G401 (cell line): ENCODE measurements at places on chromosomes 6 and 20. TPM values are rescaled to one million over a fixed set of nuclear protein-coding genes. Genes with fewer than 3 reads are reported as not detected.

The NRN1 gene
- not detected in 2 replicates for total RNA-seq

The ZNF165 gene
- 2.2 and 2.7 TPM in 2 replicates for total RNA-seq

The RAET1G gene
- not detected in 2 replicates for total RNA-seq

The NDUFAF5 gene
- 22.0 and 28.5 TPM in 2 replicates for total RNA-seq

The BANF2 gene
- not detected in 2 replicates for total RNA-seq

The TMEM200A gene
- total RNA-seq, result not detected in 2 replicates

The NKX2-4 gene
- not detected in 2 replicates for total RNA-seq

The SAMD5 gene
- under 0.01 TPM in 1 of 2 replicates, not detected in the other for total RNA-seq

- DNase-seq, result no peak
These were observed 11.2 kb downstream of the ZKSCAN3 start for GRCh38 chr6:28360961-28361360.

- DNase-seq, result no peak
These were observed 26.1 kb upstream of the RIPPLY2 start for GRCh38 chr6:83827050-83827449.

- DNase-seq, result no peak
These were observed 6.8 kb upstream of the ALDH8A1 start for GRCh38 chr6:134956676-134957075.

- peak; percentile 21 for DNase-seq
These were observed 288.1 kb upstream of the PRDM1 start for GRCh38 chr6:105797983-105798453.

DNA sequence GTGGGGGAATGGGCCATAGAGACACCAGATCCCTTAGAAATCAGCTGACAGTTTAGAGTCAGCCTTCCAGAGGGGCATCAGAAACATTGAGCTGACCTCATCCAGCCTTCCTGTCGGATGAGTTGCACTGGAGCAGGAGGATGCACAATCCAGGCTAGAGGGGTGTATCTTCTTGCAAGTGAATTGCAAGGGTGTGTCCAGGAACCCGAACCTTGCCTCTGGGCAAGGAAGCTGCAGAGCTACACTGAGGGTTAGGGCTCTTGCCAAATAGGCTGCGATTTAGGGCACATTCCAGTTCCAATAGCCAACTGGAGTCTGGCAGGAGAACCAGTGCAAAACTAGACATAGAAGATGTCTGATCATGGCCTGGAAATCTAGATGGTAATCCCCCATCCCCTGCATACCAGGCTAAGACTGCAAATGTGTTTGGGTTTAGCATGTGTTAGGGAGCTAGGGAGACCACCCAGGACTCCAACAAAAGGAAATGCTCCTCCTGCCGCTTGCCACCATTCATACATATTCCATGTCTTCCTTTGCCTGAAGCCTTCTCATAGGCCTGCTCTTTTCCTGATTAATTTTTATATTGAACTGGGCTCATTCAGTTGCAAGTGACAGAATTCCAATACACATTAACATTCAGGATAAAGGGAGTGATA is 6.3 kb upstream of the UTRN start:
- no peak for DNase-seq

DNA sequence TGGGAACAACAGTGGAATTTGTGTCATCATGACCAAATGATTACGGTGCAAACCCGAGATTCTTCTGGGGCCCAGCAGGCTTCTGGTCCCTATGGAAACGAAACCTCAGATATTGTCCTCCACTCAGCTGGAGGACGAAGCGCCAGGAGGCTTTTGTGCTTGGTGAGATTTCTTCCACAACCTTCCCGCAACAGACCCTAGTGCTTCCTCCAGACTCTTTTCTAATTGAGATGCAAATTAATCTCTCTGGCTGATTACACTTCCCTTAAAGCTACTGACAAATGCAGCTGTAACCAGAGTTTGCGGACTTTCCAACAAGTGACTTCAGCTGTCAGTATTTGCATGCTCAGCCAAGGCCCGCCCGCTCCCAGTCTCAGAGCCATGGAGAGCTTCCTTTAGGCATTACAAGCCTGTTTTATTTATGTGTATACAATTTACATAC is 96.0 kb downstream of the INSM1 start:
- DNase-seq, result no peak

DNA sequence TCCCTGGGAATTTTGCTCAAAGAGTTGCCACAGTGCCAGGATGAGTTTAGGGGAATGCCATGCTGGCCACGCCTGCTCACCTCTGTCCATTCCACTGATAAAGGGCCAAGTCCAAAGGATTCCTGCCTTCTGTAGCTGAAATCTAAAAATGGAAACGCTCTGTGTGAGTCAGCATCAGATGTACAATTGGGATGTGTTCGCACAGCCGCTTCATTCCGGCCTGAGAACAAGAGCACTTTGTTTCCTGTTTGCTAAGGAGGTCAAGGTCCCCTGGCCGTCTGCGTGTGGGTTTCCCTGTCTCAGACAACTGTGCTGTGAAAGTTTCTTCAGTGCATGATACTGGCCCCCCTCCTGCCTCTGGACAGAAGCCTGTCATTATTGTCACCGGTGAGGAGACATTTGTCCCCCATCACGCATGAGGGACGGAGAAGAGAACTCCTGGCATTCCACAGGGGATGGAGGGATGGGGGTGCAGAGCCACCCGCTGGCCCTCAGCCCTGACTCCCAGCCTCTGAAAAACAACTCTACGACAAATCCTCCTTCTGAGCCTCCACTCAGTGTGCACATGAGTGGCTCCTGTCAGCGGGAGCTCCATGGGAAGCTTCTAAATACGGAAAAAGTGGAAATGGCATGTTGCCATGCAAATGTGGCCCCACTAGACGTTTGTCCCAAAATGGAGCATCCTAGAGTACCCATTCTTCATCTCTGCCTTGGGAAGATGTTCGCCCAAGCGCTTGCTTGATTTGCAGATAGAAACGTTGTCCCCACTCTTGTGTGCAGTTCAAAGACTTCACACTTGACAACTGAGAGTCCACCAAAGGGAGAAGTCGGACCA is 143.5 kb upstream of the AFDN start:
- peak; percentile 36 for DNase-seq

GRCh38 chr6:37207903-37208456 is 38.0 kb downstream of the PIM1 start:
- DNase-seq, result peak; percentile 59

DNA sequence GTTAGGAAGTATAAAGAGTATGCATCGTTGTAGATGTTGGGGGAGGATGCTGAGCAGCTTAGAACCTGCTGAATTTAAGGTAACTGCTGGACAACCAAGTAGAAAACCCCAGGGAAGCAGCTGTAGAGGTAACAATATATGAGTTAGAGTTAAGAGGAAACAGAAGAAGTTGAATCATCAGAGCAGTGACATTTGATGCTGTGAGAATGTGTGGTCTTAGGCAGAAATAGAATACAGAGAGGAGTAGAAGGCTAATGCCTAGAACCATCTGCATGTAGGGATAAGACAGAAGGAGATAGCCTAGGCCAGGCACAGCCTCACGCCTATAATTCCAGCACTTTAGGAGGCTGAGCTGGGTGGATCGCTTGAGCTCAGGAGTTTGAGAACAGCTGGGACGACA is 22.6 kb upstream of the DYNLRB1 start:
- no peak for DNase-seq

DNA sequence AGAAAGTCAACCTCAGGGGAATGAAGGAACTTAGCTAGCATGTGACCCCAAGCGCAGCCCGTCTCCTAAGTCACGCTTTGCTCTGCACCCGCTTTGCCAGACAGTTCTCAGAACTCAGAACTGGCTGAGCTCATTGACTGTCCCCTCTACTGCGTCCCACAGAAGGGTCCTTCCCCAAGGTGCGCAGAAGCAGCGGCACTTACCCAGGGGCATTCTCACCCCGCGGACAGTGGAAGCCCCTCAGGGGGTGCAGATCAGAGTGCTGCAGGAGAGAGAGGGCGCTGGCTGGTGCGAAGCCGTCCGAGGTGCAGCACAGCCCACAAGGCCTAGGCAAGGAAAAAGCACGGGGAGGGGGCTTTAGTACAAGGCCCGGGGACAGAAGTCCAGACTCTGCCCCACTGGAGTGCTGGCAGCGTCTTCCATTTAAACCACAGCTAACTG is 807 bp downstream of the SNHG17 start:
- no peak for DNase-seq

DNA sequence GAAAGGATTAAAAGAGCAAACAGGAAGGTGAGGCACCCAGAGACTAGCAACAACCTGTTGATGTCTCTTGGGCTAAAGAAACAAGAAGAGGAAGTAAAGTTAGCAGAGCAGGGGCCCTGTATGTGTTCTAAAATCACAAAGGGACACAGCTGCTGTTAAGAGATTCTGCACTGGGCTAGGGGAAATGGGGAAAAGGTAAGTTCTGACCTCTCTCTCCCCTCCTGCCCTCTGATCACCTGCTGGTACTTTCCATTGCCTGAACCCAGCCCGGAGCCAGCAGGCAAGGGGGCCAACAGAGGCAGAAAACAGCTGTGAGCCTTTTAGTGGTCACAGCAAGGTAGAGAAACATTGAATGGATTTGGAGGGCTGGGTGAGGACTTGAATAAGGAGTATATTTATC is 13.5 kb upstream of the CNR1 start:
- DNase-seq, result no peak

GRCh38 chr6:144999127-144999526 is 714.0 kb downstream of the UTRN start:
- no peak for DNase-seq

DNA sequence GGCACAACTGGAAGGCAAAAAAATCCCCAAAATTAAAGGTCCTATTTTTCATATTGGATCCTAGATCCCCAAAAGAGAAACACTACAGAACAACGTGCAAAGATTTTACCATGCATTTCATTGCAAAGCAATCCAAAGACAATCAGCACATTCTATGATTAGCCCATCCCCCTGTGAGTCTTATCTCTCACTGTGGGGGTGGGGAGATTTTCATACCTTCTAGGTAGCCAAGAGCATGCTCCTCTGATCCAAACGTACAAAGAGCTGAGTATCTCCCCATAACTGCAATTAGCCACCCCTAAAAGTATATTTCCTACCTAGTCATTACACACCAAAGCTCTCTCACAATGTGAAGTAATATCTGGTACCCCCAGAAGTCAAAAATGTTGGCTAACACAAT is 22.2 kb upstream of the ENTPD6 start:
- DNase-seq, result no peak

DNA sequence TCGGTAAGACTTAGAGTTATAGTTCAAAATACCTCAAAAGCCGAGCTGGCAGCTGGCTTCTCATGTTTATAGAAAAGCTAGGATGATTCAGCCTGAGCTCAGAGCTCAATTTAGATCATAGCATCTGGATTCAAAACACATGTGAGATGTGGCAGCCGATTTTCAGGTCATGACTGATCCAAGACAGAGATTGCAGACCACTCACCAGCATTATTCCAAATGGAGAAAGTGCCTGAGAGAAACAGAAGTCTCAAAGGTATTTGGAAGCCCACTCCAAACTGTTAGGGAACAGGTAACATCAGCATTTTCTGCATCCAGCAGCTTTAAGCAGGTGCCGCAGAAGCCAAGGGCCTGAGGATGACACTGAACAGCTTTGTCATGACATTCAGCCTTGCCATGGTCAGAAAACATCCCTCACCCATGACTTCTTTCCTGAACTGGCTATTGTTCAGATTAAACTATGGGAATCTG is 102.2 kb downstream of the BACH2 start:
- no peak for DNase-seq

DNA sequence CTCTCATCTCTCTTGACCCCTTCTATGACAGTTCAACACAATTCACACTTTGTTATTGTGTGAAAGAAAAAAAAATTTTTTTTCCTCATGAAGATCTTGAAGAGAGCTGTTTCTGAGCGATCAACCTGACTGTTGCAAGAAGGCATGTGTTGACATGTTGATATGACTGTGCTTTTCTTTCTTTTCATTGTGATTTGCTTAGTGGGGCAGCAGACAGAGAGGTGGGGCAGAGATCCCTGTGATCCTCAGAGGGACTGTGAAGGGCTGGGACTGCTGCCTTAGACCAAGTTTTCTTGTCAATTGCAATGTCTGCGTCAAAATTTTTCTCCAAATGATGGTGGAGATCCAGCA is 70.8 kb upstream of the IYD start:
- DNase-seq, result no peak

- DNase-seq, result no peak
These were observed 3.9 kb upstream of the WFDC2 start for GRCh38 chr20:45465491-45466266.

GRCh38 chr6:46882645-46883044 is 39.1 kb downstream of the ADGRF5 start:
- no peak for DNase-seq

DNA sequence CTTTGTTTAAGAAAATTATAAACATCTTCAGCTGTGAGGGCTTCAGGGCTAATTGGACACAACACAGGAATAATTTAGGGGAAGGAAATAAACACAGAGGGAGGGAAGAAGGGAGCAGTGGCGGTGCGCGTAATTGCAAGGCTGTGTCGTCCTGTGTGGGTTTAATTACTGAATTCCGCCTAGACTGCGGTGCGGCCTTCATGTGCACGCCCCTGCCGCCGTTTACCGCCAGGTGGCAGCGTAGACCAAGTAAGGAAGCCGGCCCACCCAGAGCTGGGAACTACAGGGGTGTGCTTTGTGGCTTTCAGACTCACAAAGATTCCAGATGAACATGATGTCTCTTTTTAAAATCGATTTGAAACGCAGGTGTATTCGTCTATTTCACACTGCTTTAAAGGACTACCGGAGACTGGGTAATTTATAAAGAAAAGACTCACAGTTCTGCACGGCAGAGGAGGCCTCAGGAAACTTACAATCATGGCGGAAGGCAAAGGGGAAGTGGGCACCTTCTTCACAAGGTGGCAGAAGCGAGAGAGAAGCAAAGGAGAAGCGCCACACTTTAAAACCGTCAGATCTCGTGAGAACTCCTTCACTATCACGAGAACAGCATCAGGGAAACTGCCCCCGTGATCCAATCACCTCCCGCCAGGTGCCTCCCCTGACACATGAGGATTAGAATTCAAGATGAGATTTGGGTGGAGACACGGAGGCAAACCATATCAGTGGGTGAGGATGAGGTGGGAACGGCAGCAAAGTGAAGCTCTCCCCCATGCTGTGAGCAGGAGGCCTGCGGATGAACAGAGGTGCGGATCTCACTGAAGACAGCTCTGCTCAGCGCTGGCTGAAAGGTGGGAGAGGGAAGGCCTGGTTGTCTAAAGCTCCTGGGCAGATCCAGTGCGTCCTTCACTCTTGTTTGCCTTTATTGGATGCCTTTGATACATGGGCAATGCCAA is 222.0 kb upstream of the PDE10A start:
- DNase-seq, result peak; percentile 86

DNA sequence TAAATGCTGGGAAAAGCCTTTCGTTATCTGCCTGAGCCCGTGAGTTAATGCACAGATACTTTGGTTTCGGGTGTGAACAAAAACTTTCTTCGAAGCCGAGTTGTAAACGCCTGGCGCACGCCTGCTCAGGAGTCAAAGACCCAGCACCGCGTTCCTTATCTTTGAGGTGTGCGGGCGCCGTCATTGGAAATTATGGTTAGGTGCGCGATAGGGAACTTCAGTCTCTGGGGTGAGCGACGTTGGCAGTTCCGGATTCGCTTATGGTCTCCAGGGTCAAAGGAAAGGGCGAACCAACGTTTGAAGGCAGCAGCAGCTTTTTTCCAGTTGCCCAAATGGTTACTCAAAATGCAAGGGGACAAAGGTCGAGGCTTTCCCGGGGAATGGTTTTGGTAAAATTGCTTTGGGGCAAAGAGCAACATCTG is 853 bp downstream of the SLC22A3 start:
- no peak for DNase-seq

- no peak for DNase-seq
These were observed 5.5 kb downstream of the BCAS1 start for GRCh38 chr20:54064939-54065338.
